ENCODE measurements at places on chromosomes 11 and 22. TPM values are rescaled to one million over a fixed set of nuclear protein-coding genes. Genes with fewer than 3 reads are reported as not detected.

The OSBP2 gene
- total RNA-seq: 5.1 TPM

The IRAG1 gene
- total RNA-seq: 7.7 TPM

The OVOL1 gene
- total RNA-seq: 29.5 TPM

The MRGPRF gene
- 25.2 TPM for total RNA-seq

The NRXN2 gene
- total RNA-seq: 5.3 TPM

The NPTXR gene
- 2.5 TPM for total RNA-seq

The TENM4 gene
- total RNA-seq: 0.92 TPM

The SLC5A4 gene
- total RNA-seq: 0.42 TPM

The KDELR3 gene
- total RNA-seq: 17.2 TPM

The APOA1 gene
- total RNA-seq: not detected

The PKP3 gene
- total RNA-seq: 194 TPM

Data from left colon (tissue), 2 donors.